Subcutaneous preadipocyte (primary cell): ENCODE measurements at places on chromosomes 3 and 15. TPM values are rescaled to one million over a fixed set of nuclear protein-coding genes. Genes with fewer than 3 reads are reported as not detected.

Gene NRROS
- 3.3 and 4.9 TPM in 2 replicates for total RNA-seq

Gene ARGFX
- total RNA-seq, result not detected in 2 replicates

Gene SLC24A5
- total RNA-seq, result not detected in 2 replicates

Gene ERICH6
- under 0.01 TPM in 1 of 2 replicates, not detected in the other for total RNA-seq

Gene COL6A6
- total RNA-seq, result under 0.01 and 0.20 TPM in 2 replicates
